Activated T-helper 1 cell treated with anti-CD3 and anti-CD28 coated beads, Interleukin-12 subunit alpha, Interleukin-12 subunit beta, Interleukin-2, Interleukin-4 antibody, amounts not matched to agents 30 ng/mL and 10 ng/mL and 1 ng/mL, durations not matched to agents 14 hours and 24 hours and 36 hours (primary cell): ENCODE measurements at places on chromosomes 1 and 21. TPM values are rescaled to one million over a fixed set of nuclear protein-coding genes. Genes with fewer than 3 reads are reported as not detected.

LCA5L gene
- not detected in 2 replicates for total RNA-seq

UBE2J2 gene
- total RNA-seq = 95.6 and 99.5 TPM in 2 replicates

LIPI gene
- total RNA-seq = not detected in 2 replicates

OR2L13 gene
- total RNA-seq = not detected in 2 replicates

WDR64 gene
- not detected in 2 replicates for total RNA-seq

ADGRL4 gene
- total RNA-seq = not detected in 2 replicates

BRDT gene
- not detected in 2 replicates for total RNA-seq

CELSR2 gene
- total RNA-seq = 4.1 and 4.9 TPM in 2 replicates

FGR gene
- total RNA-seq = 0.21 and 0.27 TPM in 2 replicates

SPATA21 gene
- total RNA-seq = not detected in 2 replicates

FCGR3B gene
- total RNA-seq = not detected in 2 replicates

TCHHL1 gene
- total RNA-seq = not detected in 2 replicates

S100A12 gene
- not detected in 2 replicates for total RNA-seq

GBP6 gene
- 0.59 and 0.65 TPM in 2 replicates for total RNA-seq

TAL1 gene
- not detected in 2 replicates for total RNA-seq

LYST gene
- total RNA-seq = 144 and 145 TPM in 2 replicates

KRTAP12-2 gene
- total RNA-seq = not detected in 2 replicates

CSF3R gene
- 0.24 and 0.54 TPM in 2 replicates for total RNA-seq

C1orf226 gene
- total RNA-seq = not detected in 2 replicates

TSTD1 gene
- total RNA-seq = 40.5 and 43.3 TPM in 2 replicates

IL12RB2 gene
- total RNA-seq = 218 and 221 TPM in 2 replicates

RGS4 gene
- total RNA-seq = not detected in 2 replicates

HSPA6 gene
- 0.59 and 0.99 TPM in 2 replicates for total RNA-seq

C1orf53 gene
- 0.81 and 1.3 TPM in 2 replicates for total RNA-seq

CLCA2 gene
- total RNA-seq = not detected in 2 replicates
